Lower lobe of right lung (tissue), 2 donors: ENCODE measurements at places on chromosomes 2 and 18. TPM values are rescaled to one million over a fixed set of nuclear protein-coding genes. Genes with fewer than 3 reads are reported as not detected.

GRCh38 chr2:120745420-120746111 is 9.9 kb downstream of the GLI2 start:
- DNase-seq: no peak

DNA sequence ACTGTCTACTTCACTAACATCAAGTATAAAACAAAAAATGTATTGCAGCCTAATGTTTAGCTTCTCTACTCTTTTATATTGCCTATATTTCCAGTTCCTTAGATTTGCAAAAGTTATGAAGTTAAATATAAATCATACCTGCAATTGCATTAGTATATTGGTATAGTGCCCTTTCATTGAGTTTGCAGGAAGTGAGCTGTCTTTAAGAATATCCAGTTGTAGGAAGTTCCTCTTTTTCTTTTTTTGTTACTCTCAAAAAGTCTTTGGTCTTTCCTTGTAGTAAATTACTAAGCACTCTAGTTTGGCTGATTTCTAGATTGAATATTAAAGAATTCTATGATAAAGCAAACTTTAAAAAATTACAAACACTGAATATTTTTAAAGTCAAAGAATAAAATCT is 71.3 kb upstream of the FN1 start:
- DNase-seq: no peak

DNA sequence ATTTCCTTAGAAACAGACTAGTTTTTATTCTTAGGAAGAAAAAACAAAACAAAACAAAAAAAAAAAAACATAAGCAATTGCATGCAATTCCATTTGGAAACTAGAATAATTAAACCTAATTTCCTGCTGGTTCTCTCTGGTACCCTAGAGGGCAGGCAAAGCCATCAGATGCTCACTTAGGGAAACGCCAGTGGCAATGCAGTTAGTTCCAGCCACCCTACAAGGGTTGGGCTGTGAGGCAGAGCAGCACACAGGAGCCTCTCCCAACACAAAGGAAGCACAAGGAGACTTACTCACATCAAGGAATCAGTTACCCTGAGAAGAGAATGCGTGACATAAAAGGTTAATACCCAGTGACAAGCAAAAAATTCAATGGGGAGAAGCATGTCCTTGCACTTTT is 28.8 kb downstream of the CCDC93 start:
- no peak for DNase-seq

RIT2 gene
- total RNA-seq: not detected

SNED1 gene
- total RNA-seq: 36.2 TPM

IGFBP5 gene
- total RNA-seq: 145 TPM
